G401 (cell line): ENCODE measurements at places on chromosomes 4 and X. TPM values are rescaled to one million over a fixed set of nuclear protein-coding genes. Genes with fewer than 3 reads are reported as not detected.

WAS gene
- total RNA-seq = not detected in 2 replicates

AR gene
- not detected in 2 replicates for total RNA-seq

GRCh38 chr4:1462009-1462767 is 55.9 kb upstream of the NKX1-1 start:
- no peak for DNase-seq

- DNase-seq = no peak
These were observed 298.8 kb upstream of the CTSO start for GRCh38 chr4:156252358-156252921.

GRCh38 chrX:69303231-69303630 is 138.0 kb upstream of the PJA1 start:
- DNase-seq = no peak

GRCh38 chr4:147093206-147093605 is 147.5 kb upstream of the TTC29 start:
- no peak for DNase-seq

DNA sequence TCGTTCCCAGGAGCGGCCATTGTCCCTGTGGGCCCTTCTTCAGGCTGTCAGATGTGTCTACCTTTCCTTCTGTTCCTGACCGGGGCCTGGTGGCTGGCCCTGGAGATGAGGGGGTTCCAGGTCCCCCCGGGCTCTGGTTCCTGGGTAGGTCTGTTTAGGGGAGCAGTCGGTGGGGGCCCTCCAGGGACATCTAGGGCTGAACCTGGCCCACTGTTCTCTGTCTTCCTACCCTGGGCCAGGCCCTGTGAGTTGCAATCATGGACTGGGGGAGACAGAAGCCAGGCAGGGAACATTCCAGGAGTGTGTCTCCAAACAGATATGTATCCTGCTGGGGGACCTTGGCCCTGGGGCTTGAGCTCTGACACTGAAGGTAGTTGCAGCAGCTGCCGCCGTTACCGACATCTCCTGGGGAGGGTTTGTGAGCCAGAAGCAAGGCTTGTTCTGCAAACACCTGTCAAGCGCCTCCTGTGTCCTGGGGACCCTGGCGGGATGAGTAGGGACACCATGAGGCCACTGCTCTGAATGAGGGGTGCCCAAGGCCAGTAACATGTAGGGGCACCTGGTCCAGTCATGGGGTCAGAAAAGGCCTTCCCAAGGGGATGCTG is 49.5 kb upstream of the ADRA2C start:
- no peak for DNase-seq
